CD8-positive, alpha-beta T cell (primary cell): ENCODE measurements at places on chromosomes 2 and 18.
A peak's percentile ranks its signal among the peaks of the same experiment; 100 is the strongest.

GRCh38 chr2:98807221-98807620 lies 76.3 kb upstream of the MGAT4A start:
- no peak for DNase-seq

DNA sequence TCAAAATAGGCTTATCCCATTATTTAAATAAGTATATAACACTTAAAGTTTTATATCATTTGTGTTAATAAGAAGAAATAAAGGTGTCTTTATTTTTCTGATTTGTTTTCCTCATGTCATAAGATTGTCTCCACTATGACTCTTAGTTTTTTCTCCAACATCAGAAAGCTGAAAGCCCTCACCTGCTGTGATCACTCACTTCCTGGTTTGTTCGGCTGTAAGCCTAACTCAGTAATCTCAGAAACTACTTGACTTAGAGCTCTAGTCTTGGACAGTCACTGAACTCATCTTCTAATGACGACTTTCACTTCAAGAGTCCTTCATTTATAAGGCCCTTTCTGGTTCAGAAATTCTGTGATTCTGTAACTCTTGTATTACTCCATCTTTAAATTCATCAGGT lies 311.0 kb downstream of the ZEB2 start:
- DNase-seq, result no peak

DNA sequence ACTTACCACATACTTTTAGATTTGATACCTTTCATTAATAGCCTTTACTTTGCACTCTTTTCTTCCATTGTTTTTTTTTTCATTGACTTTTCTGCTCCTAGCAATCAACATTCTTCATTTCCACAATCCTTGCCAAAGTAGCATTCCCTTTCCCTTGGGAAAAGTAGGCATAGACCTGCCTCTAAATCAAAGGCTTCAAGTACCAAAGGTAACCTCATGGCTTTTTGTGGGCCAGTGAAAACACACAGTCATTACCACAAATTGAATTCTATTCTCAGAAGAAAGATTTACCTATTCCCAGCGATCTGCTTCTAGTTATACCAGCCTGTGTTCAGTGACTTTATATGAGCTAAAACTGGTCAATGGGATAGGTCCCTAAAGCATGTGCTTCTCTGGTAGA lies 109.2 kb downstream of the SOCS6 start:
- DNase-seq, result no peak

DNA sequence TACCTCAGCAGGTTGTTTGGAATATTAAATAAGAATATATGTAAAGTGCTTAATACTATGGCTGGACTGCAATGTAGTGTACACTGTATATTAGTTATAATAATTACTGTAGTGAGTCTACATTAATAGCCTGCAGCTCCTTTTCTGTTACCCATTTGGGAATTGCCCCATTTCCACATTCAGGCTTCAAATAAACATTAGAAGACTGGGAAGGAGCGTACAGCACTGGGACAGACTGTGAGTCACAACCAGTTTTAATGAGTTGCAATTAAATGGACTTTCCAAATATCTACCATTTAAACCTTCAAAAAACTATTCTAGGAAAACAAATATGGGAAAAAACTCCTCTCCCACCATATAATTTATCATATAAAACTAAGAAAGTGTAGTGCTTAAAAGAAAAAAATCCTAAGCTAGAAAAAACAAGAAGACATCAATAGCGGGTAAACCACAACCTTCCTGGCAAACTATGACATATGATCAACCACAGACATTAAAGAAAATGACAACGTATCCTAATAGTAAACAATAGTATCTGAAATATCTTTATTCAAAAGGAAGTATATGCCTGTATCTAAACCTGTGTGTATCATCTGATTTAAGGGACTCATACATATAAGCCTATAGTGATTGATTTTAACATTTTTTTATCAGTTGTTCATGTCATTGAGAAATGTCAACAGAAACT lies 86.1 kb downstream of the TRIP12 start:
- DNase-seq, result no peak

DNA sequence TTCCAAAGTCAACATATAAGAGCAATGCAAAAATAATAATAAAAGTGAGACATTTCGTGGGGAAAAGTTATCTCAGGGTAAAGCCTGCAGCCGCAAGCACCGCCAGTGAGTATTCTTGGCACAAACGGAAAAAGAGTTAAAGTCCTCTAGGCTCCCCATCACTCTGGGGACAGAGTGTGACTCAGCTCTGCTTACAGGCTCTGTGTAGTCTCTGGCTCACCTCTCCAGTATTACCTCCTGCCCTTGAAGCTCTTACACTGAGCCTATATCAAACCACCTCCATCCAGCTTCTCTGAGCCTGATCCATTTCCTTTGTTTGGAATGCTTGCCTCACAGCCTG lies 55.5 kb downstream of the MTHFD2 start:
- DNase-seq, result no peak

- no peak for DNase-seq
Observed at GRCh38 chr18:40985436-40985835, 969.6 kb upstream of the PIK3C3 start.

DNA sequence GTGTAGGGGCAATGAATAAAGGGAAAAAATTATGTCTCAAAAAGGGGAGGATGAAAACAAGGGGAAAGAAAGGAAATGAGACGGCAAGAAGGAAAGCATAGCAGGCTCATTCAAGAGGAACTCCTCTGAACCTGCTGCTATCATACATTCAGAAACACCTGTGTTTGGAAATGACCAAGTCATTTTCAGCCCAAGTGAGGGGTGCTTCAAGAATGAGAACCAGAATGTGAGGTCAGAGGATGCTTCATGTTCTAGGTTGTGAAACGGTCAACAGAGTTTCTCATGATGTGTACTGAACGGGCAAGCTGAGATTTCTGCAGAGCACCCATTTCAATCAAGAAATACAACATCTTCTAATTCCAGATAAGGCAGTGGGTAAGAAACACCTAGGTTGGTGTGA lies 1367.2 kb upstream of the CELF4 start:
- DNase-seq, result no peak

DNA sequence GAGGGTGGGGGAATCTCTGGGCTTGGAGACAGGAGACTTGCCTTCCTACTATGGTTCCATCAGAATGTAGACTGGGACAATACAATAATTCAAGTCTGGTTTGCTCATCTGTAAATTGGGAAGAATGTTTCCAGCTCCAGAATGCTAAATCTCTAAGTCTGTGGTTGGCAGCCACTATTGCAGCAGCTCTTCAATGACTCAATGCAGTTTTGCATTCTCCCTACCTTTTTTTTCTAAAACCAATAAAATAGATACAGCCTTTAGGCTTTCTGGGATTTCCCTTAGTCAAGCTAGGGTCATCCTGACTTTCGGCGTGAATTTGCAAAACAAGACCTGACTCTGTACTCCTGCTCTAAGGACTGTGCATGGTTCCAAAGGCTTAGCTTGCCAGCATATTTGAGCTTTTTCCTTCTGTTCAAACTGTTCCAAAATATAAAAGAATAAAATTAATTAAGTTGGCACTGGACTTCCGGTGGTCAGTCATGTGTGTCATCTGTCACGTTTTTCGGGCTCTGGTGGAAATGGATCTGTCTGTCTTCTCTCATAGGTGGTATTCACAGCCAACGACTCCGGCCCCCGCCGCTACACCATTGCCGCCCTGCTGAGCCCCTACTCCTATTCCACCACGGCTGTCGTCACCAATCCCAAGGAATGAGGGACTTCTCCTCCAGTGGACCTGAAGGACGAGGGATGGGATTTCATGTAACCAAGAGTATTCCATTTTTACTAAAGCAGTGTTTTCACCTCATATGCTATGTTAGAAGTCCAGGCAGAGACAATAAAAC lies 6.5 kb downstream of the TTR start:
- DNase-seq, result no peak

DNA sequence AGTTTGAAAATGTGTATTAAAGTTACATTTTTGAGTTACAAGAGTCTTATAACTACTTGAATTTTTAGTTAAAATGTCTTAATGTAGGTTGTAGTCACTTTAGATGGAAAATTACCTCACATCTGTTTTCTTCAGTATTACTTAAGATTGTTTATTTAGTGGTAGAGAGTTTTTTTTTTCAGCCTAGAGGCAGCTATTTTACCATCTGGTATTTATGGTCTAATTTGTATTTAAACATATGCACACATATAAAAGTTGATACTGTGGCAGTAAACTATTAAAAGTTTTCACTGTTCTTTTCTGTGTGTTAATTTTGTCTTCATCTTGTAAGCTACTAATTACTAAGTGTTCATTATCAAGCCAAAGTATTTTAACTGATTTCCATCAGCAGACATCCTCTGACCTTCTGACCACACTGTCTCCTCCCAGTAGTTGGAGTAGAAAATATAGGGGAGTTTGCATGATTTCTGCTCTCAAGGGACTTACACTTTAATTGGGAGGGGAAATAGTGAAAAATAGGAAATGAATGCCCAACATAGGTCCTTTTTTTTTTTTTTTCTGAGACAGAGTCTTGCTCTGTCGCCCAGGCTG lies 4.3 kb downstream of the PMAIP1 start:
- DNase-seq, result no peak

DNA sequence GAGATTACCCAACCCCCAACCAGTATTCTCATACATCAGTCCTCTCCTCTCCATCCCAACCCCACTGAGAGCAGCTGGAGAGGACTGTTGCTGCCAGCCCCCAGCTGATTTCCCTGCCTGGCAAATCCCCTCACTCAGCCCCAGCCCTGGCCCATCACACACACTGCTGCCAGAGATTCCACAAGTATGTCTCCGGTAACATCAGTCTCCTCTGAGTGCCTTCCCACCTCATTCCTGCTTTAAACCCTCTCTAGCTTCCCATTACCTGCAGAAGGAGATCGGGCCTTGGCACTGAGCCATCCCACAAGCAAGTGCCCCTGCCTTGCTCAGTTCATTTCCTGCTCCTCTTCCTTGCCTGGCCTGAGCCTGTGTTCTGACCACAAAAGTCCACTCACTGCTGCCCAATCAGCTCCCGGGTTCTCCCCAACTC lies 50.6 kb upstream of the ZFP36L2 start:
- DNase-seq, result no peak

DNA sequence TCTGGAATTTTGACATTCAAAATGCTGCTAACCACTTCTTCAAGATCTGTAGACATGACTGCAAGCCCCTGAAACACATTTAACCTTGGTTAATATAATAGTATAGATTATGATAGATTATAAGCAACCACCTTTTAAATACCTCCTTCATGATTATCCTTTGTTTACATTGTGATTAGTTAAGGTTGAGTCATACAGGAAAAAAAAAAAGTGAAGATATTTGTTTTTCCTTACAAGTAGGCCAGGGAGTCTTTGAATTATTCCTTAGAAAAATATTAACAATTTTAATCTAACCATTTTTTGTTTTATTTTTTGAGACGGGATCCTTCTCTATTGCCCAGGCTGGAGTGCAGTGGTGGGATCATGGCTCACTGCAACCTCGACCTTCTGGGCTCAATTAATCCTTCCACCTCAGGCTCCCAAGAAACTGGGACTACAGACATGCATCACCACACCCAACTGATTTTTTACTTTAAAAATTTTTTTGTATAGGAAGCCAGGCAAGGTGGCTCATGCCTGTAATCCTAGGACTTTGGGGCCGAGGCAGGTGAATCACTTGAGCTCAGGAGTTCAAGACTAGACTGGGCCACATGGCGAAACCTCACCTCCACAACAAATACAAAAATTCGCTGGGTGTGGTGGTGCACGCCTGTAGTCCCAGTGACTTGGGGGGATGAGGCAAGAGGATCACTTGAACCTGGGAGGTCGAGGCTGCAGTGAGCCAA lies 99.4 kb downstream of the SLC39A10 start:
- no peak for DNase-seq

DNA sequence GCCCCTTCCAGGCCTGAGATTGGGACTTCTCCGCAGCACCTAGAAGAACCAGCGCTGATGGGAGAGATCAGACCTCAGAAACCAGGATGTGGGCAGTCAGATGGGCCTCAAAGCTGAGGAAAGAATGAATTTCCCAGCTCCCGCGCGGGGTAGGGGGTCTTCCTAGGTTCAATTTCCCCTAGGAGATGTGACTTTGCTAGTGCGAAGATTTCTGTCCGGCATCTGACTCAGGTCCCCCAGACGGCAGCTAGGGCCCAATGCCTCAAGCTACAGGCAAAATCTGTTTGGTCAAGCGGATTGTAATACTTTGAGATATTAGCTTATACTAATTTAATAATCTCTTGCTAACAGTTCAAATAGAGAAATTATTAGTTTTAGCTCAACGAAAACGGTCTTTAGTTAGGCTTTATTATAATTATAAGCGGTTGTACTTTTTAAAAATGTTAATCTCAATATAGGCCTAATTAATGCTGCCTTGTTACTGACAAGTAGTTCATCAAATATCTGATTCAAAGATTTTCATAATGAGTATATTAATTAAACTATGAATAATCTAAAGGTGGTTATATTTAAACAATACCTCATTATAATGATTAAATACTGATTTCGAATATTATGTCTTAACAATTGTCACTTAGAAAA lies 5.8 kb downstream of the DLX1 start:
- peak; percentile 5 for DNase-seq

DNA sequence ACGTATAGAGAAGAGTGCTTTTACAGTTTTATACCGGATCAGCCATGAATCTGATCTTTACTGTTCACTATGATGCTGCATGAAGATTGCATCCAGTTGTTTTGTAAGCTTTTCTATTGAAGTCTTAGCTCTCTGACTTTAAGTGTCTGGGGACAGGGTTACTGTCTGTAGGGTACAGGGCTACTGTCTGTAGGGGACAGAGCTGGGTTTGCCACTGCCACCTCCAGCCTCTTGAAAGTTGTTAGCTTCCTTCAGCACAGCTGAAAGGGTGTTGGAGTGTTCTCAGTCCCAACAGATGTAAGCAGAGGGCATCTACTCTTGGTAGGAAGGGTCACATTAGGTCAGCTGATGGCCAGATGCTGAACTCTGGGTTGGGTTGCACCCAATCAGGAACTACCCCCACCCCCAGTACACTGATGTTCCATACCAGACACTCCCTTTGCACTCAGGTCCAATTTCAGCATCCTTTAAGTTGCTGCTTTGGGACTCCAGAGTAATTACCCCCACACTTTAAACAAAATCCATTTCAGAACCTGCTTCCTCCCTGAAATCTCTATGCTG lies 58.0 kb downstream of the MYL12B start:
- DNase-seq, result no peak

GRCh38 chr2:111702804-111703196 lies 181.2 kb downstream of the ANAPC1 start:
- no peak for DNase-seq

GRCh38 chr2:84077496-84077895 lies 381.6 kb downstream of the SUCLG1 start:
- no peak for DNase-seq

DNA sequence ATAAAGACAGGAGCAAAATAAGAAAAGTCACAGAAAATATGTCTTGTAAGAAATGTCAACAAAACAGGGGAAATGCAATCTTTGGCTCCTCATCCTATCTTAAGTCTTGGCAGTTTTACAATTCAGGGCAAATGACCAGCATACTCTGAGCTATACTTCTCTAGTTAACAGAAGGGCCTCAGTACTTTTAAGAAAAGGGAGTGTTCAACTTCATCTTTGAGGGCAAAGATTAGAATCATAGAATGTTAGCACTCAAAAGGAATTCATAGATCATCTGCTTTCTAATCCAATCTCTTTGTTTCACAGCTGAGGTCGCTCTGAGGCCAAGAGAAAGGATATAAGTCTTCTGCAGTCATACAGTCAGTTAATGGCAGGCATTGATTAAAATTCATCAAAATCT lies 174.0 kb upstream of the NT5C1B start:
- DNase-seq, result no peak
